ENCODE measurements at places on chromosomes 11 and 22. TPM values are rescaled to one million over a fixed set of nuclear protein-coding genes. Genes with fewer than 3 reads are reported as not detected.

- H3K4me3 ChIP-seq, result no peak overlapping the region
- no peak overlapping the region for H3K27ac ChIP-seq
- H3K27me3 ChIP-seq, result no peaks in the 10 kb centered on the region
- no peaks in the 10 kb centered on the region for H3K4me1 ChIP-seq
- DNase-seq, result no peak
- H3K36me3 ChIP-seq, result no peaks in the 10 kb centered on the region
Measured at GRCh38 chr11:15897211-15897960, 459.0 kb downstream of the SOX6 start.

- no peak overlapping the region for H3K27ac ChIP-seq
- no peak for DNase-seq
- no peak overlapping the region for H3K4me3 ChIP-seq
- no peaks in the 10 kb centered on the region for H3K36me3 ChIP-seq
Measured at GRCh38 chr11:6156628-6157359, 13.3 kb downstream of the OR52B2 start.

The RPLP2 gene
- total RNA-seq, result 3,814 TPM

The ZNF70 gene
- 8.3 TPM for total RNA-seq

DNA sequence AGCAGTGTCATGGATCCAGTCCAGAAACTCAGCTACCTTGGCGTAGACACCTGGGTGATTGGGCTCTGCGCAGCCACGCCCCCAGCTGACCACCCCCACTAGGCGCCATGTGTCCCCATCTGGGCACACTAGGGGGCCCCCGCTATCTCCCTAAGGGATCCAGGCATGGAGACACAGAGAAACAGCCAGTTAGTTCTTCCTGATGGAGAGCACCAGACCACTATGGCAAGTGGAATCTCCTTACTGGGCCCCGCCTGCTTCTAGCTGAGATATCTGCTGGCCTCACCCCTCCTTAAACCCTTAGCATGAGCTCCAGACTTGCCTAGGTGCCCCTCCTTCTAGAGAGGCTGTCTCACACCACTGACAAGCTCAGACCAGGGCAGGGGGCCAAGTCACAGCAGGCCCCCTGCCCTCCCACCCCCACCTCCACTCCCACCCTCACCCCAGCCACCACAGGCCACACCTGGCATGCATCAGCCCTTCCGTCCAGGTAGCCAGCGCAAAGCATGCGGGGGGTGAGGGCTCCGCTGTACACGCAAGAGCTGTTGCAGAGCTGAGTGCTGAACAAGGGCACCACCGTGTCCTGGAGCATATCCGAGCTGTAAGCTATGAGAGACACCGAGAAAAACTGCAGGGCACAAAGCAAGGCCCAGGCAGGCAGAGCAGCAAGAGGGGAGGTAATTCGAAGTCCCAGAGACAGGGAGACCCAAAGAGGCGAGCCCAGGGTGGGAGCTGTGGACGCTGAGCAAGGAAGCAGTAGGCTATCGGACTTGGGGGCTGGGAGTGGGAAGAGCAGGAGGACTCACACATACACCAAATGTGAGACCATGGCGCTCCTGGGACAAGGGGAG lies 16.1 kb downstream of the TMPRSS5 start:
- no peaks in the 10 kb centered on the region for H3K4me1 ChIP-seq
- H3K27ac ChIP-seq, result no peak overlapping the region
- no peak overlapping the region for H3K4me3 ChIP-seq
- no peaks in the 10 kb centered on the region for H3K36me3 ChIP-seq
- H3K27me3 ChIP-seq, result no peaks in the 10 kb centered on the region

GRCh38 chr11:1559111-1559951 lies 12.7 kb downstream of the DUSP8 start:
- H3K4me1 ChIP-seq, result peaks cover 10% of the 10 kb centered on the region
- no peaks in the 10 kb centered on the region for H3K36me3 ChIP-seq
- H3K27me3 ChIP-seq, result peaks cover 24% of the 10 kb centered on the region
- peak; percentile 67 for DNase-seq

- H3K27ac ChIP-seq, result no peak overlapping the region
- no peaks in the 10 kb centered on the region for H3K27me3 ChIP-seq
- DNase-seq, result peak; percentile 61
- H3K4me3 ChIP-seq, result no peak overlapping the region
- H3K4me1 ChIP-seq, result no peaks in the 10 kb centered on the region
Measured at GRCh38 chr22:17057959-17058814, 26.6 kb upstream of the IL17RA start.

DNA sequence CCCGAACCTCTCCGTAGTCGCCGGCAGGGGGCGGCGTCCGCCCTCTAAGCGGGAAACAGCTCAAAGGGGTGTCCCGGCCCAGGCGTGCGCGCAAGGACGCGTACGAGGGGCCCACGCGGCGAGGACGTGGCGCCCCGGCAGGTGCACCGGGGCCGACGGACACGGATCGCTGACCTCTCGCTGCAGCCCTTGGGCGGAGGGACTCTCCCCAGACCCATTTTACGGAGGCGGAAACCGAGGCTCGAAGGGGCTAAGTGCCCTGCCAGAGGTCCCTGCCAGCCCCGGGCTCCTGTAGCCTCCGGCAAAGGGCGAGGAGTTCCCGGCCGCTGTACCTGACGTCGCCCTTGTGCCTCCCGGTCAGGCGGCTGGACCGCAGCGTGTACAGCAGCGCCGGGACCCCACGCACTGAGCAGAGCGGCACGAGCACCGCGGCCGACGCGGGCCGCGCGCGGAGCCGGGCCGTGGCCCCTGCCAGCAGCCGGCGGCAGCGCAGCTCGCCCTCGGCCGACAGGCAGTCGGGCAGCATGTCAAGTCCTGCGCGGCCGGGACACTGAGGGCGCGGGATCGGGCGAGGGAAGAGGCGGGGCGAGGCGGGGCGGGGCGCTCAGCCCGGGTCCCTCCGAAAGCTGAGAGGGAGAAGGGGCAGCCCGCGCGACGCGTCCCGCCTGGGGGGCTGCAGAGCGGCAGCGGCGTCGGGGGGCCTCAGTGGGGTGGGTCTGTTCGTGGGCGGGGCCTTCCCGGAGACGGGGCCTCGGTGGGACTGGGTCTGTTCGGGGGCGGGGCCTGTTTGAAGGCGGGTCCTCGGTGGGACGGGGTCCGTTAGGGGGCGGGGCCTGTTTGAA lies at the start of gene NUDT8:
Gene NUDT8, minus strand, starts transcription at position 552 of the 842 bp plus-strand sequence. Its CDS starts 26 bp downstream, at position 526.
- H3K4me1 ChIP-seq, result peaks cover 14% of the 10 kb centered on the region
- DNase-seq, result peak; percentile 95
- peak within 1 kb of the TSS; percentile 85 for H3K27ac ChIP-seq
- H3K27me3 ChIP-seq, result no peaks in the 10 kb centered on the region
- peak within 1 kb of the TSS; percentile 74 for H3K4me3 ChIP-seq

The KCNC1 gene
- not detected for total RNA-seq

The CCDC88B gene
- total RNA-seq, result 172 TPM

DNA sequence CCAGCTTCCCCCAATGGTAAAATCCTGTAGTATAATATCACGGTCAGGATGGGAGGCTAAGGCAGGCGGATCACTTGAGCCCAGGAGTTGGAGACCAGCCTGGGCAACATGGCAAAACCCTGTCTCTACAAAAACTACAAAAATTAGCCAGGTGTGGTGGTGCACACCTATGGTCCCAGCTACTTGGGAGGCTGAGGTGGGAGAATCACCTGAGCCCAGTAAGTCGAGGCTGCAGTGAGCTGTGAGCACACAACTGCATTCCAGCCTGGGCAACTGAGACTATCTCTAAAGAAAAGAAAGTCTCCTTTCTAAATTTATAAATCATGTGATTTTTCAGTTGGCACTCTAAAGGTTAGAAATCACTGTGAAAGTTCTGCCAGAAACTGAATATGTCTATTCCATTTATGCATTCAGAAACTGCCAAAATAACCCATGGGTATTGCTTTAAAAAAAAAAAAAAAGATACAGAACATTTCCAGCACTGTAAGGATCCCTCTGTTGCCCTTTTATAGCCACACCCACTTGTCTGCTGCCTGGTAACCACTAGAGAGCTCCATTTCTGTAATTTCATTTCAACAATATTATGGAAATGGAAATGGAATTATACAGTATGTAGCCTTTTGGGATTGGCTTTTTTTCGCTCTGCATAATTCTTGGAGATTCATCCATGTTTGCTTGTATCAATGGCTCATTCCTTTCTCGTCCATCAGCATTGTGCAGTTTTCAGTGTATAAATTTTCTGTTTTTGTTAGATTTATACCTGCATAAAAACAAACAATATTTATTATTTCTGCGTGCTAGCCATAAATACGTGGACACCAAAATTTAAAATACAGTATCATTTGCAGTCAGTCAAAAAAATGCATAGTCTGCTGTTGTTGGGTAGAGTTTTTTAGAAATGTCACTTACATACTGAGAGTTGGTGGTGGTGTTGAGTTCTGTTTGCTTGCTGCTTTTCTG lies 9.4 kb downstream of the CDC45 start:
- H3K4me3 ChIP-seq, result no peak overlapping the region
- DNase-seq, result no peak
- no peaks in the 10 kb centered on the region for H3K36me3 ChIP-seq
- no peaks in the 10 kb centered on the region for H3K4me1 ChIP-seq

- no peaks in the 10 kb centered on the region for H3K36me3 ChIP-seq
- H3K27ac ChIP-seq, result no peak overlapping the region
- H3K4me1 ChIP-seq, result no peaks in the 10 kb centered on the region
- H3K27me3 ChIP-seq, result peaks cover 5% of the 10 kb centered on the region
- no peak overlapping the region for H3K4me3 ChIP-seq
- no peak for DNase-seq
Measured at GRCh38 chr11:13215149-13215548, 62.4 kb upstream of the BMAL1 start.

DNA sequence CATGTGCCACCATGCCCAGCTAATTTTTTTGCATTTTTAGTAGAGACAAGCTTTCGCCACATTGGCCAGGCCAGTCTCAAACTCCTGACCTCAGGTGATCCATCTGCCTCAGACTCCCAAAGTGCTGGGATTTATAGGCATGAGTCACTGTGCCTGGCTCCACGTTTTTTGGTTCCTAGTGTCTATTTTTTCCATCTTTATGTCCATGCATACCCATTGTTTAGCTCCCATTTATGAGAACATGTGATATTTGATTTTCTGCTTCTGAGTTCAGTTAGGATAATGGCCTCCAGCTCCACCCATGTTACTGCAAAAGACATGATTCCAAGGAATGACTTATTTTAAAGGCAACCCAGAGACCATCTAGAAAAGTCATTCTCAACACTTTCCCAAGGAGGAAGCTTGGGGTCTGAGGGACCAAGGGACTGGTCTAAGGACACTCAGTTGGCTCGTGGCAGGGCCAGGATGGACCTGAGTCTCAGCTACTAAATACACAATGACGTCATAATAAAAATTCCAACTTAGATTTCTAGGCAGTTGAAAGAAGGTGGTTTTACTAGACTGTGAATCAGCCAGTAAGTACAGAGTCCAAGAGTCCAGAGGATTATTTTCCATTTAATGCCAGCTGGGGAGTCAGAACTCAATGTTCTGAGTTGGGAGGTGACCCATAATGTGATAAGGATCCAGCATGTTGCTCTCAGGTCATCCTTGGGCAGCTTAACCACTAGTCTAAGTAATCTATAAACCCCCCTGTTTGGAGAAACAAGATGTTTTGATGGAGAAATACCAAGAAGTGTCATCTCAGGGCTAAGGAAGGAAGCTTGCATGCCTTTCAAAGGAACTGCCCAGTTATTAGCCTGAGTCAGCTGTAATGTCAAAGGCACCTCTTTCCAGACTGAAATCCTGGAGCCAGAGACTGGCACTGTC lies 39.4 kb downstream of the ABTB2 start:
- H3K27ac ChIP-seq, result no peak overlapping the region
- DNase-seq, result no peak
- no peak overlapping the region for H3K4me3 ChIP-seq
- H3K27me3 ChIP-seq, result no peaks in the 10 kb centered on the region
- H3K36me3 ChIP-seq, result no peaks in the 10 kb centered on the region

DNA sequence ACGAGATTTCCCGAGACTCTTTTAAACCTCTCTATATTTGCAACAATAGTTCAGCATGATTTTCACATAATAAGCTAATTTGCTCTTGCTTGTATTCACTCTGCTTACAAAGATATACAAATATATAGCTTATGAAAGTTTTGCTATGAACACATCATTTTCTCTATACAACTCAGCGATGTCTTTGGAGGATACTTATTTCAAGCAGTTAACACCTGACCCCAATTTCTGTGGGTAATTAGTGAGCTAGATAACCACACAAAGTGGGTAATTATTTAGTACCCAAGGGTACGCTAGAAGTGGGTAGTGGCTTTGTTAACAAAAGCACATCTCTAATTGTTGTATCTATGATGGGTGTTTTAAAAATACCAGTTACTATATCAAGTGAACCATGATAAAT lies 12.3 kb downstream of the BLID start:
- no peak for DNase-seq
- no peaks in the 10 kb centered on the region for H3K36me3 ChIP-seq
- H3K27ac ChIP-seq, result no peak overlapping the region
- peaks cover 4% of the 10 kb centered on the region for H3K4me1 ChIP-seq

DNA sequence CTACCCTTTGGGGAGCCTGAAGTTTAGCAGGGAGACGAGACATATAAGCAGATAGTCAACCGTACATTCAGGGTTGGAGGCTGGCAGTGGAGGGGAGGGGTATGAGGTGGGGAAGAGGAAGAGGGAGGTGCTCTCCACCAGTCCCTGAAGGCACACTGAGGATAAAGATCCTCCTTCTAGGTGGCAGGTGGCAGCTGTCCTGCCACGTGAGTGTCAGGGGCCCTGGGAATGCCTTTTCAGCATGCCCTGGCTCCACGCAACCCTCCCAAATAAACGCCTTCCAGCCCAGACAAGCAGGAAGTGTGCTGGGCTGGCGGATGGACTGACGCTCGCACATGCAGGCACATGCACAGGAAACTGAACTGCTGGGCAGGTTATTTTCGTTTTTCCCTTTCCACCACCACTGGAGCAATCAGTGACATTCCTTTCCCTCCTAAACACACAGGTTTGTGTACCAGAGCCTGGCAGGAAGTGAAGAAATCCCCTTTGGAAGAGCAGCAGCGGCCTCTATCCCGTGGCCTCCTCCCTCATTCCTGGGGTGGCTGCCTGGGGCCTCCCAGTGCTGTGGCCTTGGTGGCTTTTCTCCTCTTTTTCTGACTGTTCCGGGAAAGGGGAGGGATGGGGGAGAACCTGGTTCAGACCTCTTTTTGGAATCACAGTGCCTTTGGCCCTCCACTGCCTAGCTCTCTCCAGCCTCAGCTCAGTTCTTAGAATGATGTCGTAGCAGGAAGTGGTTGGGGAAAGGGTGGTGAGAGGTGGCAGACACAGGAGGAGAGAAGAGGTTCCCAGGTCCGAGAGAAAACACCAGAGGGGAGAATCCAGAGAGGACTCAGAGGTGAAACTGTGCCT lies 157.0 kb upstream of the TIMP3 start:
- H3K36me3 ChIP-seq, result no peaks in the 10 kb centered on the region
- no peaks in the 10 kb centered on the region for H3K27me3 ChIP-seq
- H3K4me3 ChIP-seq, result no peak overlapping the region
- no peak overlapping the region for H3K27ac ChIP-seq

DNA sequence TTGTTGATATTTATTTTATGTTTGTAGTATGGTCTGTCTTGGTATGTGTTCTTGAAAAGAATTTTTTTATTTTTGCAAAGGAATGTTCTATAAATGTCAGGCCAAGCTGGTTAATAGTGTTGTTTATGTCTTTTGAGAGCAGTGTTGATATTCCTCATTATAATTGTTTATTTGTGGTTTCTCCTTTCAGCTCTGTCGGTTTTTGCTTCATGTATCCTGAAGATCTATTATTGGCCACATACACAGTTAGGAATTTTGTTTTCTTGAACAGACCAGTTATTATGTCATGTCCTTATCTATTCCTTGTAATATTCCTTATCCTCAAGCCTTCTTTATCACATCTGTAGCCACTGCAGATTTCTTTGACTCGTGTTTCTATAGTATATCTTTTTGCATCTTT lies 56.5 kb downstream of the PDHX start:
- H3K4me1 ChIP-seq, result no peaks in the 10 kb centered on the region

Measured in B cell (primary cell).